ENCODE measurements at places on chromosomes 5 and 9.

DNA sequence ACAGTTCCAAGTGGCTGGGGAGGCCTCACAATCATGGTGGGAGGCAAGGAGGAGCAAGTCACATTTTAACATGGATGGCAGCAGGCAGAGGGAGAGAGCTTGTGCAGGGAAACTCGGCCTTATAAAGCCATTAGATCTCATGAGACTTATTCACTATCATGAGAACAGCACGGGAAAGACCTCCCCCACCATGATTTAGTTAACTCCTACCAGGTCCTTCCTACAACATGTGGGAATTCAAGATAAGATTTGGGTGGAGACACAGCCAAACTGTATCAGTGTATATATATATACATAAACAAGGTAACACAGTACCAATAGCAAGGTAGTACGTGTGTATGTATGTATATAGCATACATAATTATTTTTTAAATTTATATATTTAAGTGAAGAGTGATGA, 50.9 kb downstream of the NFX1 start:
- DNase-seq = no peak

- DNase-seq = no peak
Measured at GRCh38 chr9:131503626-131504465, 1.1 kb downstream of the POMT1 start.

GRCh38 chr9:21720758-21721157, 81.7 kb upstream of the MTAP start:
- DNase-seq = no peak

GRCh38 chr9:122456123-122456522, 21.6 kb downstream of the OR1J1 start:
- no peak for DNase-seq

DNA sequence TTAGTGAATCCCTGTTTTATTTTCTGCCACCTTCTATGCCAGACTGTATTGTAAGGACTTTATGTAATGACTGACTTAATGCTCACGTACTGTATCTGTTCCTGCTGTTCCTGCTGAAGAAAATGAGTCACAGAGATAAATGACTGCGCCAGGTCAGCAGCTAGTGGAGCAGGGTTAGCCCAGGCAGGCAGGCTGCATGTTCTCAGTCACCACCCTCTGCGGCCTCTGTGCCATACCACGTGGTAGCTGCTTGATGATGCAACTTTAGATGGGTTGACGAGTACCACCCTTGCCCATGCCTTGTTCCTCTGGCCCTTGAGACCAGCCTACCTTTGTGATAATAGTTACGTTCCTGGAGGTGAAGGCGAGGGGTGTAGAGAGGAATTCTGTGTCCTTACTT, 161.9 kb downstream of the TRIO start:
- no peak for DNase-seq

- no peak for DNase-seq
Measured at GRCh38 chr9:130276121-130276520, 10.6 kb downstream of the HMCN2 start.

- no peak for DNase-seq
Measured at GRCh38 chr9:95055334-95055850, 262.1 kb downstream of the FANCC start.

DNA sequence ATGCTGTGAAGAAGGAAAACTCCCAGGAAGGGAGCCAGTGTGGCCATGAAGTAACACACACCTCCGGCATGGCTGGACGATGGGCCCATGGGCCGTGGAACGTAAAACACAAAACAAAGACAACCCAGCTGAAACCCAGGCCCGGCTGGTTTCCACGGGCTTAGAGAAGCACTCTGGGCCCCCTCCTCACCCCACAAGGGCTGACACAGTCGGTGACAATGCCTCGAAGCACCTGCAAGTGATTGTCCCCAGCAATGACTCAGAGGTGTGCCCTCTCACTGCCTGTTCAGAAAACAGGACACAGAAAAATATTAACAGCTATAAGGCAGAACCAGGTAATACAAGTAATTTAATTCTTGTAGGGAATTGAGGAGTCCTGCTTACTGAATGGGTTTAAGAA, 135.3 kb downstream of the ROR2 start:
- DNase-seq = no peak

DNA sequence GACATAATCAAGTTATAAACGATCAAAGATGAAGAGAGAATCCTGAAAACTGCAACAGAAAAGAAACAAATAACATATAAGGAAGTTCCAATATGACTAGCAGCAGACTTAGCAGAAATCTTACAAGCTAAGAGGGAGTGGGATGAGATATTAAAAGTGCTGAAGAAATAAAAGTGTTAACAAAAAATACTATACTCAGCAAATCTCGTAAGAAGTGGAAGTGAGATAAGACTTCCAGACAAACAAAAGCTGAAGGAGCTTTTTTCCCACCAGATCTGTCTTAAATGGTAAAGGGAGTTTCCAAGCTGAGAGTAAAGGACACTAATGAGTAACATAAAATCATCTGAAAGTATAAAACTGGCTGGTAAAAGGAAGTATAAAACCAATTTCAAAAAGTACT, 2036.0 kb upstream of the C9orf72 start:
- no peak for DNase-seq

- no peak for DNase-seq
Measured at GRCh38 chr5:145158730-145159129, 676.4 kb downstream of the PRELID2 start.

DNA sequence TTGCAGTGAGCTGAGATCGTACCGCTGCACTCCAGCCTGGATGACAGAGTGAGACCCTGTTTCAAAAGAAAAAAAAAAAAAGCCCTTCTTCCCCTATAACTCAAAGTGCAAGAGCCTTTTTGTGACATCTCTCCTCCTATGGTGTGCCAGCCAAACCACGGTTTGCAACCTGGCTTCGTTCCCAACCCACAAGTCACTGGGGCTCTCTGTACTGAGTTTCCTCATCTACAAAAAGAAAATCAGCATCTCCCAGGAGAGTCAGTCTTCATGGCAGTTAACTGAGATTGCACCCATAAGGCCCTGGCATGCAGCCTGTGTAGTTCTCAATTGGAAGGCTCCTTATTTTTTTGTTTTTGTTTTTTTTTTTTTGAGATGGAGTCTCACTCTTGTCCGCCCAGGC, 14.8 kb downstream of the ODF2 start:
- DNase-seq = no peak

DNA sequence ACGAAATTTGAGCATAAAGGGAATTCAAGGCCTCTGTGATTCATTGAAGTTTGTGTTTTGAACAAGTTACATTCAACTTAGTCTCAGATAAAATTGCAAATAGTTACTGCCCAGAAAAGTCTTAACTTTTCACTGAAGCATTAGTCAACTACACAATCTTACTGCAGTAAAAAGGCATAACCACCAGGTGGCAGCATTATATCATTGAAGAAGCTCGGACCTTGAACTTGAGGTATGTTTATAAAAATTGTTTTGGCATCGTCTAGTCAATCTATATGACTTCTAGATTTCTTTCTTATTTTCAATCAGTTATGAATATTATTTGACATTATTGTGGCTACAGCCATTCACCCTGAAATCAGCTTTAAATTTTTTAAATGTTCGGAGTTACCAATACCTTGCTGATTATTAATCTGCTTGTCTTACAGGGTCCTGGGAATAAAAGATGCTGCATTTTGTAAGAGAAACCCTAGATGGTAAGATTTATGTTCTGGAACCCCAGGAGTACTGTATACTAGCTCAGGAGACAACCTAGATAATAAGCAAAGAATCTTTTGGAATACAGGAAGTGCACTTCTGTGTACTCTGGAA, 83.9 kb upstream of the GRAMD2B start:
- no peak for DNase-seq

GRCh38 chr5:133386662-133387061, 225.7 kb downstream of the FSTL4 start:
- DNase-seq = no peak

- no peak for DNase-seq
Measured at GRCh38 chr9:79395228-79395627, 176.5 kb upstream of the TLE4 start.

- DNase-seq = no peak
Measured at GRCh38 chr9:80673496-80673895, 1015.9 kb downstream of the TLE1 start.

GRCh38 chr9:72680593-72681282, 159.3 kb downstream of the TMC1 start:
- DNase-seq = no peak

Measured in esophagus squamous epithelium (tissue), 5 donors.